GM23248 (cell line): ENCODE measurements at places on chromosomes 6 and 20. TPM values are rescaled to one million over a fixed set of nuclear protein-coding genes. Genes with fewer than 3 reads are reported as not detected.

The STMND1 gene
- total RNA-seq, result not detected in 2 replicates

The TAAR8 gene
- total RNA-seq, result not detected in 2 replicates

The TDRD6 gene
- not detected in 2 replicates for total RNA-seq

The MUC22 gene
- not detected in 2 replicates for total RNA-seq

The BMP7 gene
- total RNA-seq, result not detected in 2 replicates

The VSX1 gene
- total RNA-seq, result not detected in 2 replicates

The HDGFL1 gene
- not detected in 2 replicates for total RNA-seq

The UCKL1 gene
- total RNA-seq, result 17.6 and 21.5 TPM in 2 replicates

GRCh38 chr20:43549416-43550065 is 9.3 kb upstream of the SGK2 start:
- DNase-seq, result no peak
- H3K27ac ChIP-seq, result no peak overlapping the region
- no peaks in the 10 kb centered on the region for H3K4me1 ChIP-seq
- H3K36me3 ChIP-seq, result no peaks in the 10 kb centered on the region

DNA sequence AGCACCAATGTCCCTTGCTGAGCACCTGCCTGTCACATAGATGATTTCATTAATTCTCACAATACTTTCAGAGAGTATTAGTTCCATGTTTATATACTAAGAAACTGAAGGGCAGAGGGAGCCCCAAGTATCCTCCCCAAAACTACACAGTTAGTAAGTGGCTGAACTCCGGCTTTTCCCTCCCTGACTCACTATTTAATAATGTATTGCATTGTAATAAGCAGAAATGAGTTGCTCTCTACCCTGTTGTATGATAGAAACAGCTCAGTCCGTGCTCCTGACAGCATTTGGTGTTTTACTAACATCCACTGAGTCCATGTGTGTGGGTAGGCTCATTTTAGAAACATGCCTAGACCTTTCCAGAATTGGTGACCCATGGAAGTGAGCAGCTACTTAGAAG is 76.8 kb downstream of the OLIG3 start:
- H3K36me3 ChIP-seq, result no peaks in the 10 kb centered on the region
- H3K27ac ChIP-seq, result no peak overlapping the region
- H3K4me3 ChIP-seq, result no peak overlapping the region
- H3K4me1 ChIP-seq, result no peaks in the 10 kb centered on the region

- H3K4me3 ChIP-seq, result no peak overlapping the region
- no peaks in the 10 kb centered on the region for H3K36me3 ChIP-seq
- H3K4me1 ChIP-seq, result no peaks in the 10 kb centered on the region
- no peak overlapping the region for H3K27ac ChIP-seq
These were observed 44.6 kb upstream of the SEC63 start for GRCh38 chr6:108002365-108003221.

- no peak overlapping the region for H3K4me3 ChIP-seq
- H3K27me3 ChIP-seq, result no peaks in the 10 kb centered on the region
- DNase-seq, result no peak
- H3K36me3 ChIP-seq, result no peaks in the 10 kb centered on the region
These were observed 187.2 kb downstream of the LRFN2 start for GRCh38 chr6:40399888-40400457.

DNA sequence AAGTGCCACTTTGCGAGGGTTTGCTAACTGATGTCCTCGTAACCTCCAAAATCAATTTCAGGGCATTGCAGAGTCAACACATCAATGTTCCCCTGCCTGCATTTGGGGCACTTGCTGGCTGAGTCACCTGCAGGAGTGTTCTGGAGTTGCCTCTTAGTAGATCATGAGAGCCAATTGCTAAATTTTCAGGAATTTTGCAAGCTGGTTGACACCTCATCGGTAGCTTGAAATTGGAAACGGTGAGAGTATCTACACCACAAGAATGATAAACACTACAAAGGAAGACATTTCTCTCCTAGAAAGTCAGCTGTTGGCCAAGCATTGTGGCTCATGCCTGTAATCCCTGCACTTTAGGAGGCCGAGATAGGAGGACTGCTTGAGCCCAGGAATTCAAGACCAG is 10.8 kb upstream of the BFSP1 start:
- DNase-seq, result peak; percentile 90
- H3K27ac ChIP-seq, result peak overlapping the region; percentile 97; the same call in 1 of the 2 replicates
- H3K36me3 ChIP-seq, result no peaks in the 10 kb centered on the region
- H3K4me3 ChIP-seq, result no peak overlapping the region
- peaks cover 22% of the 10 kb centered on the region for H3K4me1 ChIP-seq

GRCh38 chr20:59412181-59412580 is 111.8 kb downstream of the EDN3 start:
- no peak for DNase-seq
- no peaks in the 10 kb centered on the region for H3K36me3 ChIP-seq
- H3K27ac ChIP-seq, result no peak overlapping the region
- no peaks in the 10 kb centered on the region for H3K27me3 ChIP-seq
- H3K4me3 ChIP-seq, result no peak overlapping the region

DNA sequence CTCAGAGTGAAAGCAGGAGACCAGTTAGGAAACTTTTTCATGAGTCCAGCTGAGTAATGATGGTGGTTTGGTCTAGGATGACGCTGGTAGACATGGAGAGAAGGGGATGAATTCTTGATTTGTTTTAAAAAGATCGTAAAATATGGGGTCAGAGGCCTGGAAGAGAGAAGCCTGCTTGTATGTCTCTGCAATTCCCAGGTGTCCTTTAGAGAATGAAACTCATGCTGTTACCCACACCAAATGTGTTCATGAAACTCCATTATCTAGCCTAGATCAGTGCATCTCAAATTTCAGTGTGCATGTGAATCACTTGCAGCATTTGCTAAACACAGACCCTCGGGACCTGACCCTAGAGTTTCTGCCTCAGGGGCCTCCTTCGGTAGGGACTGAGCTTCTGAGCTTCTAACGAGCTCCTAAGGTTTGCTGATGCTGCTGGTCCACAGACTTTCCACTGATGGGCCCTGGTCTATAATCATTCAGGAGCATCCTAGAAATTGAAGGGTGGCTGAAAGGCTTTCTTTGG is 302.0 kb upstream of the PLCB4 start:
- no peak for DNase-seq
- H3K27me3 ChIP-seq, result no peaks in the 10 kb centered on the region
- no peak overlapping the region for H3K27ac ChIP-seq
- H3K4me3 ChIP-seq, result no peak overlapping the region
- no peaks in the 10 kb centered on the region for H3K4me1 ChIP-seq
- no peaks in the 10 kb centered on the region for H3K36me3 ChIP-seq

DNA sequence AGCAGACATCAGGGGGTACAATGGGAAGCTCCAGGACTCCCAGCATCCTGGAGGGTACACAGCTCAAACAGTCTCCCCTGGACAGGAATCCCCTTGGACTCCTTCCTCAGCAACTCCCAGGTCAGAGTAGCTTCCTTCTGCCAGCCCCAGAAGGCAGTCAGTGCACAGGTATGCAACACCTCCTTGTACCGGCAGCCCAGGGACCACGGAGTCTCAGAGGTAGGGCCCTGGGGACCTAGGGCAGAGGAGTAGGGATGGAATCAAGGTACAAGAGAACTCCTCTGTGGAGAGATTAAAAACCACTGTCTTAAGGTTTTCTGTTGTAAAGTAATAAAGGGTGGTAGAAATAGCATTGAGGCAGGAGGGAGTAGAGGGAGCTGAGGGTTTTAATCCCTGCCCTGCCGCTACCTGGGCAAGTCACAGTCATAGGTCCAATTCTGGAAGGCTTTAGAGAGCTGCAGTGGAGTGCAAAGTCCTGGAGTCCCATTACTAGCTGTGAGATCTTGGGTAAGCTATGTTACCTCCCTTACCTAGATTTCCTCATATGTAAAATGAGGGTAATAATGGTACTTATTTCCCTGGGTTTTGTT is 7.5 kb downstream of the TP53TG5 start:
- H3K4me3 ChIP-seq, result no peak overlapping the region
- DNase-seq, result no peak
- no peak overlapping the region for H3K27ac ChIP-seq
- H3K4me1 ChIP-seq, result no peaks in the 10 kb centered on the region; the same call in 1 of the 2 replicates
- H3K27me3 ChIP-seq, result no peaks in the 10 kb centered on the region

DNA sequence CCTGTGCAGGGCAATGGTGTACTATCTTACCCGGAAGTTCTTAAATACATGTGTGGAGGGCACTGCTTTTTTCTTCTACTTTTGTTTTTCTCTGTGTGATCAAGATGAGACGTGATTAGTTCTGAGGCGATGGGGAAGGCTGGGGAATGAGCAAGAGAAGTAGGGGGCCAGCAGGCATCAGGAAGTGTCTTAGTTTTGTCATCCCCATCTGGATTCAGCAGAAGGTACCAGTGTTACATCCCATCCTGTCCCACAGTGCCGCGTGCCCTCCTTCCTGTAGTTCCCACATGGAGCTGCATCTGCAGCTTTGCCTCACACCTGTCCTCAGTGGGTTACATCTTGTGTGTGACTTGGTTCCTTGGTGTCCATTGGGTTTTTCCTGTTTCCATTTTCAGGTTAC is 86.9 kb downstream of the FNDC1 start:
- no peak for DNase-seq
- no peaks in the 10 kb centered on the region for H3K27me3 ChIP-seq
- H3K4me1 ChIP-seq, result peaks cover 13% of the 10 kb centered on the region

GRCh38 chr20:61662968-61663331 is 402.7 kb downstream of the TAF4 start:
- H3K4me3 ChIP-seq, result no peak overlapping the region
- H3K36me3 ChIP-seq, result no peaks in the 10 kb centered on the region
- no peak overlapping the region for H3K27ac ChIP-seq
- no peaks in the 10 kb centered on the region for H3K27me3 ChIP-seq
- H3K4me1 ChIP-seq, result no peaks in the 10 kb centered on the region

GRCh38 chr6:11778648-11779328 is at the start of gene ADTRP:
ADTRP (minus strand) TSS chr6:11778803; CDS start chr6:11778759, 44 bp downstream.
- H3K36me3 ChIP-seq, result no peaks in the 10 kb centered on the region
- H3K27me3 ChIP-seq, result no peaks in the 10 kb centered on the region
- H3K4me3 ChIP-seq, result no peak within 1 kb of the TSS
- no peak for DNase-seq
- H3K4me1 ChIP-seq, result no peaks in the 10 kb centered on the region

DNA sequence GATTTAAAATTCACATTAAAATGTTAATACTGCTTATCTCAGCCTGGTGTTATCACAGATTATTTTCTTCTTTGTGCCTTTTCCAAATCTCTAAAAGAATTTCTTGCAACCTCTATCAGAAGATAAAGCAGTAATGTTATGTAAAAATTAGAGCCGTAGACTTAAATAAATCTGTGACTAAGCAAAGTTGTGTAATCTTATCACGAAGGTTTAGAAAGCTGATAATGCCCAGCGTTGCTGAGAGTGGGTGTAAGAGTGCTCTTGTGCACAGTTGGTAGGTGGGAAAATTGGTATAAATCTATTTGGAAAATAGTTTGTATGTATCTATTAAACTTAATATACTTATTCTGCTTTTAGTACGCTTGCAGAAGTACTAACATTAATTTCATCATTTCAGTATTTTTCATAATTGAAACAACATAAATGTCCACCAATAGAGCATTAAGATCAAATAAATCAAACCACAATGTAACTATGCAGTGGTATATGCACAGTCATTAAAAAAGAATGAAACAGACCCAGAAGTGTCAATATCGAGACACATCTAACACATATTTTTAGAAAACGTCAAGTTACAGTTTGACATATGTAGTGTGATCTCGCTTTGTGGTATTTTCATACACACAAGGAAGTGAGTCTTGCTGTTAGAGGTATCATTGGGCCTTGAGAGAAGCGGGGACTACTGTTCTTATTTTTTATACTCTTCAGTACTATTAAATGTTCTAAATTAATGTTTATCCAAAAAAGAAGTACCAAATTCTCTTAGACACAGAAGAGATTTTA is 54.4 kb upstream of the PBOV1 start:
- H3K27ac ChIP-seq, result no peak overlapping the region
- no peak for DNase-seq
- no peak overlapping the region for H3K4me3 ChIP-seq
- H3K36me3 ChIP-seq, result no peaks in the 10 kb centered on the region
- H3K27me3 ChIP-seq, result no peaks in the 10 kb centered on the region; the same call in 1 of the 2 replicates

DNA sequence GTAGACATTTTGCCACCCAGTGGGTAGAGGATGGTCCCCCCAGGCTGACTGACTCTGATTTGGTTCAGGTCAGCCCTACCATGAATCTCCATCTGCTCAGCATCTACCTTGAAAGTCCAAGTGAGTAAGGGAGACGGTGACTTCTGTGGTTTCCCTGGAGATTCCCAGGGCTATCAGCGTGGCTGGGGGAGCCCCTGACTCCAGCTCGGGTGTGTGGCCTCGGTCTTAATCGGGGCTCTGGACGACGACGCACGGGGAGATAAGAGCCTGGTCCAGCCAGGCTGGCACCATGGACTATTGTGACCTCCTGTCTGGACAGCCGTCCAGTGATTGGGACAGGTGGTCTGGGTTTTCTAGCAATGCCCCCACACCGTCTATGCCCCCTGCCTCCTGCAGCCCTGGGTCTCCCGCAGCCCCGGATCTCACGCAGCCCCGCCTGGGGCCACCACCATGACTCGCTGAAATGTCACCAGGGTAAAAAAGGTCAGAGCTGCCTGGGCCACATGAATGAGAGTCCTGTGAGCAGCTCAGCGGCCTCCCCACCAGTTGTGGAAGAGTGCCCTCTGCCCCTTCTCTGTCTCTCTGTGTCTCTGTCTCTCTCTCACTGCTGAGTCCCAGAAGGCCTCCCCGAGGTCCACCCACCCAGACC is 47.1 kb upstream of the GATA5 start:
- no peaks in the 10 kb centered on the region for H3K4me1 ChIP-seq
- H3K27ac ChIP-seq, result no peak overlapping the region
- no peaks in the 10 kb centered on the region for H3K36me3 ChIP-seq
- no peak for DNase-seq

GRCh38 chr6:44481760-44482159 is 94.3 kb downstream of the CDC5L start:
- H3K27me3 ChIP-seq, result no peaks in the 10 kb centered on the region
- H3K4me1 ChIP-seq, result 0 out of 2 replicates have a peak, but pooled peaks cover 11% of the 10 kb centered on the region
- H3K36me3 ChIP-seq, result no peaks in the 10 kb centered on the region
- DNase-seq, result no peak

GRCh38 chr6:22372922-22373321 is 76.1 kb upstream of the PRL start:
- H3K27ac ChIP-seq, result no peak overlapping the region
- no peak overlapping the region for H3K4me3 ChIP-seq
- DNase-seq, result no peak

- H3K4me1 ChIP-seq, result no peaks in the 10 kb centered on the region
- H3K4me3 ChIP-seq, result no peak overlapping the region
- no peak overlapping the region for H3K27ac ChIP-seq
- no peaks in the 10 kb centered on the region for H3K36me3 ChIP-seq
- no peak for DNase-seq
- H3K27me3 ChIP-seq, result peaks cover 4% of the 10 kb centered on the region; the same call in 1 of the 2 replicates
These were observed 12.1 kb upstream of the RGS17 start for GRCh38 chr6:153143200-153143599.

DNA sequence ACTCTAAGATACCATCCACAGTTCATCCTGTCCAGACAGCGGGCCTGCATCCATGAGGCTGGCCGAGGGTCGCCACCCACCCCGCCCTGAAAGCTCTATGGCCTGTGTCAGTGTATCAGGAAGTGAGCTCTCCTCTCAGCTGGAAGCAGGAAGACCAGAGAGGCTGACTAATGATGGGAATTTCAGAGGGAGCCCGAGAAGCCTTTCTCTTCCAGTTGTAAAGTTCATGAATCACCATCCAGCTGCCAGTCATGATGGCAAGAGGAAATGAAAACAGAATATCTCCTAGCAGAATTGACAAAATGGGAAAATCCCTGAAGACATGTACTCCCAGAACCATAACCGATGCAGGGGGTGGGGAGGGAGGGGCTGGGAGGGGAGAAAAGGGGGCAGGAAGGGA is 109.6 kb upstream of the RPS6KA2 start:
- no peak overlapping the region for H3K4me3 ChIP-seq
- no peaks in the 10 kb centered on the region for H3K36me3 ChIP-seq
- peak; percentile 47 for DNase-seq
- no peaks in the 10 kb centered on the region for H3K4me1 ChIP-seq
